Effector memory CD8-positive, alpha-beta T cell (primary cell): ENCODE measurements at places on chromosomes 6 and 20.

DNA sequence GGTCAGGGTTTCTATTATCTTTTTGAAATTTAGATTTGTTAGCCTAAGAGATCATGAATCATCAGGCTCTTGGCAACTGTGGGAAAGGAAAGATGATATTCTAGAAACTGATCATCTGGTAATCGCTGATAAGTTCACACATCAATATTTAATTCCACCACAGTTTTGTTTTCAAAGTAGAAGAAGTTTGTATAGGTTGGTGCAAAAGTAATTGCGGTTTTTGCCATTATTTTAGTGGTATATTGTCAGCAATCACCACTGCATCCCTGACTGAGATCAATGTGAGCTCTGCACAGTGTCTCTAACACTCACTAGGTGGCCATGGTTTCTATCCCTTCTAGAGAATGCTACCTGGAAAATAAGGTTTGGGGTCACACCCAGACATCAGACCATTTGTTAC, 17.0 kb upstream of the PXDC1 start:
- no peak for DNase-seq

DNA sequence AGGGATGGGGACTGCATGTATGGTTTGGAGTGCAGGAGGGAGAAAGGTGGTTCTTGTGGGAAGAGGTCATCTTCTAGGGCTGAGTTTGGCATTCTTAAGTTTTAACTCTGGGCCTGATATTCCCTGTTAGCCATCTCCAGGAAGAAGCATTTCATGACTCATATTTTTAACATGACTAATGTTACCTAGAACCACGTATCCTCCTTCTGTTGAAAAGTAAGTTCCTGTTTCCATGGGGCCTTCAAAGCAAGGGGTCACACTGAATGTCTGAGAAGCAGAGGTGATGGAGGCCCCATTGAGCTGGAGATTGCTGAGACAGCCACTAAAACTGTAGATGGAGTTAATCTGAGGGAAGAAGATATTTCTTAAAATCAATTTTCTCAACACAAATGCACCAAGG, 30.2 kb downstream of the FAM229B start:
- no peak for DNase-seq

- no peak for DNase-seq
These were observed 207.5 kb downstream of the SMOC2 start for GRCh38 chr6:168648240-168649125.

DNA sequence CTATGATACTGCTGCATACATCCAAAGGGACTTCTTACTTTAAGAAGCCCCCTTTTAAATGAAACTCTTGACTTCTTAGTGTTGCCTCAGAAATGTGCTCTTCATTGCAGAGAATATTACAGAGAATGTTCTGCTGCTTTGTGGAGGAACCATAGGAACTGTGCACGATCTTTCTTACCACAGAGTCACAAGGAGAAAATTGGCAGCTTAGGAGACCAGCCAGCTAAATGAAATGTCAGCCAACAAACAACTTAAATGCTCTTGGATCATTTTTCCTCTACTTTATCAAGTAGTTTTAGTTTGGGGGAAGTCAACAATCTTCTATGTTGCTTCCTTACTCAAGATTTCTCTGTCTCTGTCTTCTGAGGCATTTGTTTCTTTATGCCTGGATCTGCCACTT, 125.9 kb upstream of the MLIP start:
- DNase-seq: no peak

- no peak for DNase-seq
These were observed 930 bp downstream of the THBD start for GRCh38 chr20:23048283-23049200.

- no peak for DNase-seq
These were observed 78.5 kb upstream of the AHI1 start for GRCh38 chr6:135576055-135576454.

DNA sequence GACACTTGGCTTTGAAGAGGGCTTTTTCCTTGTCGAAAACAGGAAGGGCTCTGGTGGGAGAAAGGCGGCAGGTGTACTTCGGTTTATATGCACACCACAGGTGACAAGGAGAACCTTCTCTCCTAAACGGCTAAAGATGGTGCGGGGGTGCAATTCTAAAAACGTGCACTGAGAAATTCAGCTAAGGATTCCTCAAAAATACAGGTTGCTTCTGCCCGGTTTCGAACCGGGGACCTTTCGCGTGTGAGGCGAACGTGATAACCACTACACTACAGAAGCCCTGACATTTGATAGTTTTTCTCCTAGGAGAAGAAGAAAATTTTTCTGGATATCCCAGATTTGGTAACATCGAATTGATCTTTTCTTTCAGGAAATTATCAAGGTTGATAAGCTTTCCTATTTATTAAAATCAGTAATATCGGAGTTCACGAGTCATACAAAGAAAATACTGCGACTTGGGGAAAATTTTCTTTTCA, 32.0 kb downstream of the POM121L2 start:
- no peak for DNase-seq

DNA sequence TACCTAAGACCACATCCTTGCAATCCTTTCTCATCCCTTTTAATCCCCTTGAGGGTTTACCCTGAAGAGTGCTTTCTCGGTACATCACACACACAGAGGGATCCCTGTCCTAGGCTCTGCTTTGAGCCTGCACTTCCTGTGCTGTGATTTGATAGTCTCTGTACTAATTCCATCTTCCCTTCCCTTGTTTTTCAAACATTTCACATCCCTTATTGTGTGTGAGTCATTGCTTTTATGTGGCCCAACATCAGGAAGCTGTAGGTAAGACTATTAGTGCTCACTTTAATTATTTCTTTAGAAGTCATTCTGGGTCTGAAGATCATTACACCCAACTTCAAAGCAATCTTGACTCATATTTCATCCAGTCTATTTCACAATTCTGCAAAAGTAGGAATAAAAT, 57.2 kb upstream of the ANKEF1 start:
- DNase-seq: no peak

- DNase-seq: peak; percentile 59
These were observed 10.4 kb downstream of the IGF2R start for GRCh38 chr6:159979136-159979874.

GRCh38 chr6:4225161-4225872, 89.9 kb upstream of the ECI2 start:
- no peak for DNase-seq

- peak; percentile 9 for DNase-seq
These were observed 42.8 kb upstream of the DYNLRB1 start for GRCh38 chr20:34473262-34473883.

GRCh38 chr6:159800141-159800865, at the start of gene PNLDC1:
TSS of gene PNLDC1 (plus strand) at chr6:159800276. CDS start at chr6:159800308, 32 bp downstream.
- DNase-seq: no peak

DNA sequence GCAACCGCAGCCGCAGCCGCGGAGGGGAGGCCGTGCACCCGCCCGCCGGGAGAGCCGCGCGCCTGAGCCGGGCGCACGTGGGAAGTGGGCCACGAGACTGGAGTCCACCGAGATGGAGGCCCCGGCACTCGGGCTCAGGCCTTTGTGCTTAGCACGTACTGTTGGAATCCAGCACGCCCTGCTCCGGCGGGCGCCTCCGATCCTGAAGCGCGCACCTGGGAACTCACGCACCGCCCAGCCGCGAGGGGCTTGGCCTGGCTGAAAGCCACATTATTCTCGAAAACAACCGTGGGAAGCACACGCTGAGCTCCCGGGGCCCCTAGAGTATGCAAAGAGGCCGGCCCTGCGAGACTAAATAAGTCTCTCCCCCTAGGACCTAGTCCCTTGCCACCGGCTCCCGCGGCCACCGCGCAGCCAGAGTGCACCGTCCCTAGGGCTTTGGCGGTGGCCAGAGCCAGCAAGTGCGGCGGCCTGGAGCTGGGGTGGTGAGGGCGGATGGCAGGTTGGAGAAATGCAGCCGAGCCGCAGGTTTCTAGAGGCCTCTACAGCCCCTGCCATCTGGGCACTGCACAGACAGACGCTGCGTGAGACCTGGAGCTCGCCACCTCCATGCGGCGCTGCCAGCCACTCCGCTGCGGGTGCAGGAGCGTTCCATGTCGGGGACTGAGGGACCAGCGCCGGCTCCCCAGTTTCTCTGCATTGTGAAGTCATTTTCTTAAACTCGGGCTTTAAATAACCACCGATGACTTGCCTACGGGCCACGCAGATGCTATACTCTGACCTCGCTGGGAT, 42.0 kb upstream of the LY86 start:
- peak; percentile 5 for DNase-seq

DNA sequence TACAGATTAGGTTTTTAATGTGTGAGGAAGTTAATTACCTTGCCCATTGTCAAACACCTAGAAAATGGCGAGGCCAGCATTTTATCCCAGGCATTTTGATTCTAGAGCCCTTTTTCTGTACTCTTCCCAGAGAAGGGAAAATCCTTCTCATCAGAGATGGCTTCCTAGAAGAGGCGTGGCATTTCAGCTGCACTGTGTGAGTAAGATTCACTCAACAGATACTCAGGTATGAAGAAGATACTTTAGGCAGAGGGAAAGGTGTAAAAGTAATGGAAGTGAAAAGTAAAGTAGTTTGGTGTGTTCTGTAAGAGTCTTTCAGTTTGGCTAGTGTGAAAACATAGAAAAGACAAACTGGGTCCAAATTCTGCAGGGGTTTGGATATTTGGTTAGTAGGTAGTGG, 113.8 kb downstream of the MAP3K4 start:
- no peak for DNase-seq

- no peak for DNase-seq
These were observed 4.3 kb upstream of the LOC128125822 start for GRCh38 chr6:63567966-63568365.

GRCh38 chr6:148965287-148965686, 218.5 kb downstream of the UST start:
- no peak for DNase-seq

- peak; percentile 20 for DNase-seq
These were observed at the start of gene SRC for GRCh38 chr20:37345339-37346235. TSS of gene SRC (plus strand) at chr20:37346140. CDS start at chr20:37384154, 38,014 bp downstream.

DNA sequence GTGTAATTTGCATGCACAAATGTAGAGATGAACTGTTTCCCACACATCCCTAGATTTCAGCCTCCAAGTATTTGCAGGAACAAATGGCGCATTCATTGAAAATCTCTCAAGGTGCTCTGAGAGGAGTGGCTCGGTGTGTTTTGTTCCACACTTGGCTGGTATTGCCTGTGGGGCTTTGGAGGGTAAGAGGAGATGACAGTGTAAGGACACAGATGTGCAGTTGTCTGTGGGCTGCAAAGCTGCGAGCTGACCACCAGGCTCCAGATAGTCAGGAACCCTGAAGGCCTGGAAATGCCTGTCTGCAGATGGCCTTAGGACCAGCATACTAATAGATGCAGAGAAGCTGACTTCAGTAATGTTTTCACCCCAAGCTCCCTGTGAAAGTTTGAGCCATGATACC, 57.7 kb upstream of the PBOV1 start:
- DNase-seq: no peak

- no peak for DNase-seq
These were observed 181.8 kb upstream of the PDE10A start for GRCh38 chr6:165844801-165845364.

DNA sequence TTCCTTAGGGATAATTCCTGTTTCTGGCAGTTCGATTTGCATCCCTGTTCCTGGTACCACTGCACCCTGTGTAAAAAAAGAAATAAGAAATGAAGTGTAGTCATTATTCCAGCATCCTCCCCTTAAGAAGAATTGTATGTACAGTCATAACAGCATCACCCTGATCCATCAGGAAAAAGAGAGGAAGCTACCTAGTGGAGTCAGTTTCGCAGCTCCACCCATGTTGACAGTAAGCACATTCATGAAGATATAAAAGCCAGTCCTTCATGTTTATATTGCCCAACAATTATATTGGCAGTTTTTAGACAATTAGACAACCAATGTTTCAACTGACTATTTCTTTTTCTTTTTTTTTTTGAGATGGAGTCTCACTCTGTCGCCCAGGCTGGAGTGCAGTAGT, 21.2 kb upstream of the HLA-G start:
- DNase-seq: no peak

- DNase-seq: no peak
These were observed 123.8 kb upstream of the ADGRF1 start for GRCh38 chr6:47165918-47166317.

DNA sequence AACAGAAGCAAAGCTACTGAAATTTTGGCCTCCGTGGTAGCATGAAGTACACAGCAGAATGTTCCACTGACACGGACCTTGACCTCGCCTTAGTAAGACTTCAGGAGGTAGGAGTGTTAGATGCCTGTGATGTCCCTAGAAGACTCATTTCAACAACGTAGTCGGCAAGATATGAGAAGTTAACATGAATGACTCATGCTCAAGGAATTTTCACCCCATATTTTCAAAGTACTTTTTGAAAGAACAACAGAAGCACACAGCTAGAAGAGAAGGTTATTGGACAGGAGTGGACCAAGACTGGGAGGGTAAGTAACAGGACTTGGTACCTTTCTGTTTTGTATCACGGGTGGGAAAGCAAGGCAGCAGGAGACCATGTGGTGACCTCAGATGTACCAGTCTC, 78.0 kb downstream of the DZANK1 start:
- DNase-seq: no peak

GRCh38 chr20:49846206-49846807, 33.7 kb downstream of the SLC9A8 start:
- peak; percentile 46 for DNase-seq

- no peak for DNase-seq
These were observed 234.1 kb upstream of the BMP2 start for GRCh38 chr20:6533351-6533750.

DNA sequence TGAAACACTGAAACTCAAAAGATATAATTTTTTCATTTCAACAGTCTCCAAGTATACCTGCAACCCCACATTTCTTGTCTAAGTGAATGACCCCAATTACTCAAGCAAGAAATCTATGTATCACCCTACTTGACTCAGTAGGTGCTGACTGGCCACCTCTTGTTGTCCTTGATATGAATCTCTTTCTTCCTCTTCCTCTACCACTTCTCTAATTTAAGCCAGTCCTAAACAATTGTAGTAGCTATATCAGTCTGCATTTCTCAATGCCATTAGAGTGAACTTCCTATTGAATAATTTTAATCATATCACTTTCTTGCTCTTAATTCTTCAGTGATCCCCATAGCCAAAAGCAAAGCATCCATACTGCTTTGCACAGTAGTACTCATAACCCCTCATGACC, 93.2 kb downstream of the NKAIN2 start:
- DNase-seq: no peak

DNA sequence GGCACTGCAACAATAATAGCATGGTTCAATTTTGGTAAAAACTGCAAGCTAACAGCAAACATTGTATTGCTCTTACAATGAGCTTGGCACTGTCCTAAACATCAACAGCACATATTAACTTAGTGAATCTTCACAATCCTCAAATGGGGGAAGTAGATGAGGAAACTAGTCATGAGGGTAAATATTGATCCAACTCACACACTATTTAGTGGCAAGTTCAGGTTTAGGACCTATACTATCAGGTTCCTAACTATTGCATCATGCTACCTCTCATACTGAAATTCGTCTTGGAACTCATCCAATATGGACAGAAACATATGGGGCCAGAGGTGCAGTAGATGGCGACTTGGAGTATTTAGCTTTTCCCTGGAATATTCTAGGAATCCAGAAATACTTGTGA, 34.2 kb downstream of the FKBP1C start:
- DNase-seq: no peak
